ENCODE measurements at places on chromosomes 6 and 20.

- no peak for DNase-seq
These were observed 394.6 kb downstream of the KIF16B start for GRCh38 chr20:16178546-16179135.

DNA sequence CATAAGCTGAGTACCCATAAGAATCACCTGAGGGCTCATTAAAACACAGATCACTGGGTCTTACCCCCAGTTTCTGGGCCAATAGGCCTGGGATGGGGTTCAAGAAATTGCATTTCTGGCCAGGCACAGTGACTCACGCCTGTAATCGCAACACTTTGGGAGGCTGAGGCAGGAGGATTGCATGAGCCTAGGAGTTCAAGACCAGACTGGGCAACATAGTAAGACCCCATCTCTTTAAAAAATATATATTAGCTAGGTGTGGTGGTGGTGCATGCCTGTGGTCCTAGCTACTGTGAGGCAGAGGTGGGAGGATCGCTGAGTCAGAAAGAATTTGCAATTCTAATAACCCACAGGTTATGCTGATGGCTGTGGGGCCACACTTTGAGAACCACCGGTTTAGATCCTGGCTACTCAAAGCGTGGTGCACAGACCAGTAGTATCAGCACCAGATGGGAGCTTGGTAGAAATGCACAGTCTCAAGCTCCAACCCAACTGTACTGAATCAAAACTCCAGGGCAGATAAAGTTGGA lies 2.0 kb downstream of the CCM2L start:
- DNase-seq: no peak

DNA sequence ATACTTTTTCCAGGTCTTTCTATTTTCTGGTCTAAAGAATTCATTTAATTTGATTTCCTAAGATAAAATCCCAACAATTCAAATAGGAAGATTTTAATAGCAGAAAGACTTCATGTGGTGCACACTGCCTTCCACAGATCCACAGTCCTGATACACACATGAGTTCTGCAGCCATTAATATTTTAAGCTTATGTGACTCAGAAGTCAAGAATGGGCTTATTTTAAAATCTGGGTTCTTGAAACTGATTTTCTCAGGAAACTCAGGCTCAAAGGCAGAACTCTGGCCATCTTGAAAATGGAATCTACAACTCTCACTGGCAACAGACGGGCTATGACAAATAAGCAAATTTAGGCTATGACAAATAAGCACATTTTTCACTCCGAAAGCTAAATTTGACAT lies 88.2 kb downstream of the COL12A1 start:
- DNase-seq: no peak

DNA sequence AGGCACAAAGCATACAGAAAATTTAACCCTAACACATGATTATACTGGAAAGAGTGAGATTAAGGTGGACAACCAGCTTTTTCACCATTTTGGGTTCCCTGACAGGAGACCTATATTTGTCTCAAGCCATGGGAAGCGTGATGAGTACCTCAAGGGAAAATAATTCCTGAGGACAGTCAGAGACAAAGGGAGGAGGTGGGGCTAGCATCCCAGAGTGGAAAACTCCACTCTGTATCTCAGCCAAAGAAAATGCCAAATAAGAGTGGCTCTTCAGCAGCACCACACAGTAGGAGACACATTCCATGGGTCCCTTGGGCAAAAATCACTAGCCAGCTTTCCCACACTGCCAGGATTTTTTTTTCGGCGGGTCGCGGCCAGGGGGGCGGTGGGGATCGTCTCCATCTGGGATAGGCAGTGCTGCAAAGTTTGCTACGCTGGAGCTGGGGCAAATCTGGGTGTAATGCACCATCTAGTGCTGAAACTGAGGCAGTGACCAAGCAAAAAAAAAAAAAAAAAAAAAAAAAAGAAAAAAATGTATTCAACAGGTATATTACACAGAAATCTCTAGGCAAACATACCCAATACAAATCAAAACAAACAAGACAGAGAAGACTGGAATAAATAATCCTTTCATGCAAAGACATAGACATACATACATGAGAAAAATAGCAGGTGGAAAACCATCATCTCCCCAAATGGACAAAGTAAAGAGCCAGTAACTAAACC lies 77.3 kb upstream of the SLC35F1 start:
- DNase-seq: no peak

- DNase-seq: peak; percentile 14
These were observed 37.4 kb downstream of the GNAS start for GRCh38 chr20:58889798-58890517.

GRCh38 chr6:78436335-78436734 lies 431.0 kb upstream of the IRAK1BP1 start:
- DNase-seq: no peak

- no peak for DNase-seq
These were observed 184.2 kb upstream of the BMP2 start for GRCh38 chr20:6583134-6583738.

- DNase-seq: no peak
These were observed 8.8 kb downstream of the BTBD3 start for GRCh38 chr20:11926292-11926998.

GRCh38 chr20:18611492-18611891 lies 23.6 kb downstream of the DTD1 start:
- no peak for DNase-seq

- DNase-seq: no peak
These were observed 32.4 kb upstream of the RPP40 start for GRCh38 chr6:5036269-5036668.

DNA sequence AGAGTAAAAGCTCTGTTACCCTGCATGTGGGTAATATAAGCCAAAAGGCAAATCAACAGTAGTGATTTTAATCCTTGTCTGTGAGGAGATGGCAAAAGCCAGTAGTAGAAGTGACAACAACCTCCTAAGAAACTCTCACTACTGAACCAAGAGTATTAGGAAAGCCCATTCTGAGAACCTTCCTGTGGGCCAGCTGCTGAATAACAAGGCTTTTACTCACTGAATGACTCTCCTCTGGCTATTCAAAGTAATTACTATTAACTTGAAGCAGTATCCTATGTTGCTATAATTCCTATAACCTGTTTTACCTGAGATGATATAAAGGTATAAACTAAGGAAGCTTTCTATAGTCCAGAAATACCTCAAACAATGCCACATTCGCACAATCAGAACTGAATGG lies 55.1 kb downstream of the CHD6 start:
- DNase-seq: no peak

- no peak for DNase-seq
These were observed 8.7 kb downstream of the MAP1LC3A start for GRCh38 chr20:34566978-34567891.

DNA sequence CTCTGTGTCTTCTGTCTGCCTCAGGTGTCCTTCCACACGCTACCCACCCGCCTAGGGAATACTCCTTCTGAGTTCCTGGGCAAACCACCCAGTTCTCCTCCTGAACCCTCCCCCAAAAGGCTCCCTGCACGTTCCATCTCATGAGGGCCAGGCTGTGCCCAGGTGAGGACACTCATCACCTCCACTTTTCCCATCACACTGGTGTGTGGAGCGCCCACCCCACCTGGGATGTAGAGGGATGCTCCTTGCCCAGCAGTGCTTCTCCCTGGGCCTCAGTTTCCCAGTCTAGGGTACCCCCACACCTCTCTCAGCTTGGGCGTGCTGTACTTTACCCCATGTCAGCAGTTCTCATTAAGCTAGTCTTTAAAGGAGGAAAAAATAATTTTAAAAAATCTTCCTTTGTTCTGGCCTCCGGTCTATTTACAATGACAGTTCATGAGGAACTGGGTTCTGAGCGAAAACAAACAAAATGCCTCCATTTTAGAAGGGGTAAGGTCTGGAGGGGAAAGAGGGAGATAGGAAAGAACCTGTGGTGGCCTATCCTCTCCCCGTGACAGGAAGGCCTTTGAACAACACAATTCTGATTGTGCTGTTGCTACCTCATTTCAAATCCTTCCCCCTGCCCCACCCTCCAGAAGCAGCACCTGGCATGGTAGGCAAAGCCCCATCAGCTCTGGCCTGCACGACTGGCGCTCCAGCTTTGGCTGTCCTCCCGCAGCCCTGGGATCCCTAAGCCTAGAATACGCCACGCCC lies 1.7 kb upstream of the C20orf203 start:
- DNase-seq: no peak

- DNase-seq: no peak
These were observed 75.5 kb downstream of the PTPN1 start for GRCh38 chr20:50585678-50586077.

- no peak for DNase-seq
These were observed 33.9 kb downstream of the PPARD start for GRCh38 chr6:35376281-35376680.

- DNase-seq: no peak
These were observed 118.1 kb upstream of the TMEM181 start for GRCh38 chr6:158441716-158442215.

GRCh38 chr6:110476046-110476849 lies at the start of gene SLC22A16:
Gene SLC22A16 (minus strand): TSS chr6:110476613. CDS start chr6:110476574, 39 bp downstream.
- peak; percentile 8 for DNase-seq

DNA sequence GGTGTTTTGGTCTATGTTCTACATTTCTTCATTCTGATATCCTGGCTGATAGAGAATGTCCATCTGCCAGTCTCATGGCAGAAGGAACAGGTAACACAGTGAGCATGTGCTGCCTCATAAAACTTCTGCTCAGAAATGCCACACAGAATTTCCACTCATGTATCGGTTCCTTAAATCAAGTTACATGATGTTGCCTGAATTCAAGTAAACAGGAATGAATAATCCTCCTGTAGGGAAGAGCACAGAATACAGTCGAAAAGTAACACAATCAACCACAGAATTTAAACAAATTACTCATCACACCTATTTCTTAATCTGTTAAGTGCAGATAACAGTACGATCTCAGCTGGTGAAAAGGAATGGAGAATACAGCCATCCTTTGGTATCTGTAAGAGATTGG lies 74.7 kb downstream of the FAM217A start:
- DNase-seq: no peak

DNA sequence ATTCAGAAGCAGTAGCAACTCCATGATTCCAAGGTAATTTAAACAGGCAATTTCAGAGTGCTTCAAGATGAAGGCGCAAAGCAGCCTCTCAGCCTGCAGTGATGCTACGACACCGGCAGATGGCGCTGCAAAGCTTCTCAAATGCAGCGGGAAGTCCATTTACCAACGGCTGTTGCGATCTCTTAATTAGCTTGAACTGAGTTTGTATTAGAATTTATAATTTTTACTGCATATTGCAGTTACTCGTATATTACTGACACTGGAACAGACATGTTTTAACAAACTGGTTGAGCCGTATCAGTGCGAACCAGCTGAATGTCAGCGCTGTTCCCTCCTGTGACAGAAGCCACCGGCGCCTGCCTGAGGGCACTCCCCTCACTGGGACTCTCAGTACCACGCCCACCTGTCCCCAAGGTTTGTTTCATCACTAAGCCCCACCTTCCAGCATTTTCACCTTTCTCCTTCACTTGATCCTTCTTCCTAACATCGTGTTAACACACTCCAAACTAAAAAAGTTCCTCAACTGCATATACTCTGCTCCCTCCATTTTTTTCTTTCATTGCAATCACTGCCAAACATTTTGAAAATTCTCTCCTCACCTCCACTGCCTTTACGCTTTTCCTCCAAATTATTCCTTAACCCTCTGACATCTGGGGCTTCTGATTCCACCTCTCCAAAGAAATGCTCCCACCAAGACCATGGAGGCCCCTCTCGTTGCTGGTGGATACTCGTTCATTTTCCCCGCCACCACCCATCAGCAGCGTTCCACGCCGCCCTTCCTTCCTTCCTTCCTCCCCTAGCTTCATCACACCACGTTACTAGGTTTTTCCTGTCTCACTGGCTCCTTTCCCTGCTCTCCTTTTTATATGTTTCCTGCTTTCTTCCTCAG lies 14.5 kb downstream of the GNL1 start:
- DNase-seq: peak; percentile 74

DNA sequence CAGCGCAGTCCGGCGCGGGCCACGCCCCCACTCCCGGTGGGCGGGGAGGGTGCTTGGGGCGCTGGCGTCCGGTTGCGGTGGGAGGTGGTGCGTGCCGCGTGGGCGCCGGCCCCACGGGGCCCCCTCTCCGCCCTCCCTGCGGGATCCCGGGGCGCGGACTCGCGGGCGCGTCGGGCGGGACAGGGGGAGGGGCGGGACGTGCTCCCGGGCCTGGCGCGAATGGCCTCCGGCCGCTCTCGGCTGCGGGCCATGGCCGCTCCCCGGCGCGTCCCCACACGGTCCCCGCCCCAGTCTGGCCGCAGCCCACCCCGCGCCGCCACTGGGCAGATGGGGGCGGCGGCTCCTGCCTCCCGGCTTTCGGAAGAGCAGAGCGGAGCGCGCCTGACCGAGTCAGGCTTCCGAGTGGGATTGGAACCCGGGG lies 771 bp upstream of the PPP1R3G start:
- no peak for DNase-seq

DNA sequence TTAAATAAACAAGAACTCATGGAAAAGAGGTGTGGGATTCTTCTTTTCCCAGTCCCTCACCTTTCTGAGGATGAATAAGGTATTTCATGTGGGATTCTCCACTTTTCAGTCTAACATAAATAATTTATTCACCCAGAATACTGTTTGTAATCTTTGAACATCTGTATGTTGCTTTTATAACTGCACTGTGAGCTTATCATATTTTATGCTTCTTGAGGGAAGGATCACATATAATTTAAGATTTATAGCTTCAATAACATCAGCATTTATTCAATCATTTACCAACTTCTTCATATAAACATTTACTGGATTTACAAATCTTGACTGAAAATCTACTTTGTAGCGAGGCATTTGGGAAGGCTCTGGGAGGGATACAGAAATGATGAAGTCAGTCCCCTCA lies 154.2 kb upstream of the KCNK16 start:
- no peak for DNase-seq

DNA sequence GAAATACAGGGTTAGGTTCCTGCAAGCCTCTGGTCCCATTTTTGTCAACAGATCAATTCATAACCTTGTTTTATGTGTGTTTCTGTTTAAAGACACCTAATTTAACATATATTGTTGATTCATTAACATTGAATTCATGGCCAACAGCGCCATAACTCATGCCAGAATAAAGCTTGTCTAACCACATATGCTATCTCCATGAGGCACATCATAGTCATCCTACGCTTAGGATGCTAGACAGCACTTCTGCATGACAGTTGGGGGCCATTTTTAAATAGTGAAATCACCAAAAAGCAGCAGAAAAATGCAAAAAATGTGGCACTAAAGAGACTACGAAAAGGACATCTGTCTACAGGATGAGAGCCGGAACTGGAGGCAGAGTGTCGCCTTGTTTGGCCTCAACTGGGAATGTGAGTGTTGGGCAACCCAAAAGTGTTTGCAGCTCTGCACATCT lies 37.9 kb downstream of the TRAM2 start:
- DNase-seq: no peak

DNA sequence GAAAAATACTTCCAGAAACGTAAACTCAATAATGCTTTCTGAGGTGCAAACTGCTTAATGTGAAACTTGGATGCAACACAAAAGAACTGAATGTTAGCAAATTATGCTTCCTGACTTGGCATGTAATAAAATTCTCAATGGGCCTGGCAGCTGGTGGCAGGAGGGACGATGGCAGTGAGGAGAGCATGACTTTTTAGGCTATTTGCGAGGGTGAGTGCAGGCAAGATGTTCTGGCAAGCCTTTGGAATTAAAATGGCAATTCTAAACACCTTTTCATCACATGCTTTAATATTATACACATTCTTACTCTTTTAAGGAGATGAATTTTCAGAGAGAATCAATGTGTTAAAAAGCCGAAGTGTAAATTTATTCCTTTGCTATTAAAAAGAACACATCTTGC lies 224.8 kb upstream of the CDH4 start:
- DNase-seq: no peak

GRCh38 chr20:14360416-14360815 lies 23.0 kb upstream of the FLRT3 start:
- DNase-seq: no peak

GRCh38 chr20:64006902-64007301 lies 26.0 kb downstream of the PRPF6 start:
- DNase-seq: no peak

GRCh38 chr20:44073011-44073674 lies 113.8 kb downstream of the JPH2 start:
- DNase-seq: no peak
